ENCODE measurements at places on chromosomes 1 and 21.

- no peak for DNase-seq
Observed at GRCh38 chr1:193747579-193747978, 561.2 kb upstream of the B3GALT2 start.

DNA sequence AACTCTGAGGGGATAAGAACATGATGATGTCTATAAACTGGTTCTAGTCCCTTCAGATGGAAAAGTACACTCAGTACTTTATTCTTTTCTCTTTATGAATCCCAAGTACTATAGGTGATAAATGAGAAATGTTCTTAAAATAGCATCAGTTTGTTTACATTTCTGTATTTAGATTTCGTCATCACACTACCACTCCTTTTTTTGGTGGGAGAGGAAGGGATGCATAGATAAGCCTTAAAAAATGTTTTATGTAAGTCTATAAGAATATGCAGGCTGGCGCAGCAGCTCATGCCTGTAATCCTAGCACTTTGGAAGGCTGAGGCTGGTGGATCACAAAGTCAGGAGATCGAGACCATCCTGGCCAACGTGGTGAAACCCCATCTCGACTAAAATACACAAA lies 144.8 kb downstream of the USP25 start:
- no peak for DNase-seq

DNA sequence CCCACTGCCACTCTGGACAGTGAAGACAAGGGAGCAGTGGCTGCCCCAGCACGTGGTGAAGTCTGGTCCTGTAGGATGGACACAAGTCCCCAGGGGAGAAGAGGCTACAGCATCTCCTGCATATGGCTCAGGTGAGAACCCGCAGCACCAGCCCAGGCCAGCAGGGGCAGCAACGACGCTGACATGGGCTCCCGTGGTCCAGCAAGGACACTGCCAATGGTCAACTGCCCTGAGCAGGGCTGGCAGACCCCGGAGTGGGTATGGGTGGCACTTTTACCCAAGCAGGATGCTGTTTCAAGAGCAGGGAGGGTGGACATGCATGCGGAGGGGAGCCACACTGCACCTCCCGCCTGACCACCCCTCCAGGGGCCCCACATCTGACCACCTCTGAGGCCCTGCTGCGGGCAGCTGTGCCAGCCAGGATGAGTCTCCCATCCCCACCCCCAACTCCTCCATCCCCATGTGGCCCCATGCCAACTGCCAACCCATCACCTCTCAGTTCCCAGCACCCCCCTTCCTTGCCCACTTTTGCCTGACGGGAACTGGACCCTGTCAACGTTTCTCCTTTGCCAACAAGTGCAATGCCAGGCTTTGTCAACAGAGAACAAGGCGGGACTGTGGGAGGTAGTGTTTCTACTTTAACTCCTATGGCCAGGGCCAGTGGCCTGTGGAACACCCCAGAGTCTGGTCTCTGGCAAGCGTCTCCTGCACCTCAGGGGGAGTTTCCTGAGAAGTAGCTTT lies 8.6 kb downstream of the MORN1 start:
- DNase-seq = no peak

GRCh38 chr1:17561561-17561985 lies 22.1 kb downstream of the ARHGEF10L start:
- DNase-seq = no peak

- no peak for DNase-seq
Observed at GRCh38 chr1:214154596-214155292, 126.2 kb upstream of the SMYD2 start.

GRCh38 chr1:193699261-193699660 lies 512.8 kb upstream of the B3GALT2 start:
- no peak for DNase-seq

DNA sequence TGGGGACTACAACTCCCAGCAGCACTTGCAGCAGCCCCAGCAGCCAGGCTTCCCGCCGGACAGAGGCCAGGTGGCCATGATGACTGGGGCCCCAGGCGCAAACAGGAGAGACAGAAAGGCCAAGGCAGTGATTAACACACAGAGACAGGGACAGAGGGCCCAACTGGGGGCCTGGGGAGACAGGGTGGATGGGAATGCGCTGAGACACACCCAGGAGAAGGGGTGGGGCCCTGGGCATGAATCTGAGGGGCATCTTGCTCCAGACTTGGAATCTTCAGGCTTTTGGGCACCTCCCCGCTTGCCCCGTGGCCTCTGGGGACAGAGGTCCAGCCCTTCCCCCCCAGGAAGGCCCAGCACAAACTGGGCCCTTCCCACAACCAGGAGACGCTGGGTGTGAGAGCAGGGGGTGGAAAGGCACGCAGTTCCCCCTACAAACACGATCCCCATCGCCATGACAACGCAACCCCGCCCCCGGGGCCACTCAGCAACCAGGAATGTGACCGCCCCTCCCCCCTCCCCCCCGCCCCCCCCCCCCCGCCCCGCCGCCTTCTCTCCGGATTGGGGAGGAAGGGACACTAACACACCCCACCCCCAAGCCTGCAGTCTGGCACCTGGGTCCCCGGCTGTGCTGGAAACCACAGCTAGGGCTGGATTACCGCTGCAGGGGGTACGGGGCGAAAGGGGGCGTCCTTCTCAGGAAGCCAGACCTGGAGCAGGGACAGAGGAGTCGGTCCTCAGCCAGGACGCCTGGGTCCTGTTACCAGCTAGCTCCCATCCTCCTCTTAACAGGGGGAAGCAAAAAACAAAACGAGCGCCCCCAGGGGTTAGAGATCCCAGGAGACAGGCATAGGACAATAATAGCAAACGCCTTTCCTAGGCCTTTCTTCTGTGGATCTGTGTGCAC lies 4.5 kb downstream of the HDGF start:
- DNase-seq = no peak

GRCh38 chr1:118101515-118101844 lies 83.5 kb downstream of the SPAG17 start:
- no peak for DNase-seq

- no peak for DNase-seq
Observed at GRCh38 chr1:85571828-85572227, 8.7 kb upstream of the CCN1 start.

- DNase-seq = no peak
Observed at GRCh38 chr1:54649130-54649898, 7.7 kb downstream of the MROH7 start.

- no peak for DNase-seq
Observed at GRCh38 chr1:189646066-189646465, 831.6 kb downstream of the BRINP3 start.

GRCh38 chr1:77680173-77680572 lies 2.3 kb downstream of the ZZZ3 start:
- no peak for DNase-seq

All from NCI-H187 (cell line).